ENCODE measurements at places on chromosomes 1 and 21.

DNA sequence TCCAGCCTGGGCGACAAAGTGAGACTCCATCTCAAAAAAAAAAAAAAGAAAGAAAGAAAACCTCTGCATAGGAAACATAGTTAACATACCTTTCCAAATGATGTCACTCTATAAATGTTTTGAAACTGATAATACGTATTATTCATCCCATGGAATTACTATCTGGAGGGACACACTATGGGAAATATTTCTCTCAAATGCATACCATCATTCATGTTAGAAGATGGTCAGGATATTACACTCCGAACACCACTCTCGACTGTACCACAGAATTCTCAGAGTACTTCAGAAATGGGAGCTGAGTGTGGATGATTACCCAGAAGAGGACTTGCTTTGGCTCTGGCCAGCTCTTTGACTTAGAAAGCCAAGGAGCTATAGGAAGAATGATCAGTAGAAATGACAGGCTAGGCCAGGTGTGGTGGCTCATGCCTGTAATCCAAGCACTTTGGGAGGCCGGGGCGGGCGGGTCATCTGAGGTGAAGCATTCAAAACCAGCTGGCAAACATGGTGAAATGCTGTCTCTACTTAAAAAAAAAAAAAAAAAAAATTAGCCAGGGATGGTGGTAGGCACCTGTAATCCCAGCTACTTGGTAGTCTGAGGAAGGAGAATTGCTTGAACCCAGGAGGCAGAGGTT is 5.2 kb upstream of the LIN28A start:
- no peak overlapping the region for H3K27ac ChIP-seq
- DNase-seq = no peak
- H3K4me3 ChIP-seq = no peak overlapping the region
- H3K36me3 ChIP-seq = no peaks in the 10 kb centered on the region

DNA sequence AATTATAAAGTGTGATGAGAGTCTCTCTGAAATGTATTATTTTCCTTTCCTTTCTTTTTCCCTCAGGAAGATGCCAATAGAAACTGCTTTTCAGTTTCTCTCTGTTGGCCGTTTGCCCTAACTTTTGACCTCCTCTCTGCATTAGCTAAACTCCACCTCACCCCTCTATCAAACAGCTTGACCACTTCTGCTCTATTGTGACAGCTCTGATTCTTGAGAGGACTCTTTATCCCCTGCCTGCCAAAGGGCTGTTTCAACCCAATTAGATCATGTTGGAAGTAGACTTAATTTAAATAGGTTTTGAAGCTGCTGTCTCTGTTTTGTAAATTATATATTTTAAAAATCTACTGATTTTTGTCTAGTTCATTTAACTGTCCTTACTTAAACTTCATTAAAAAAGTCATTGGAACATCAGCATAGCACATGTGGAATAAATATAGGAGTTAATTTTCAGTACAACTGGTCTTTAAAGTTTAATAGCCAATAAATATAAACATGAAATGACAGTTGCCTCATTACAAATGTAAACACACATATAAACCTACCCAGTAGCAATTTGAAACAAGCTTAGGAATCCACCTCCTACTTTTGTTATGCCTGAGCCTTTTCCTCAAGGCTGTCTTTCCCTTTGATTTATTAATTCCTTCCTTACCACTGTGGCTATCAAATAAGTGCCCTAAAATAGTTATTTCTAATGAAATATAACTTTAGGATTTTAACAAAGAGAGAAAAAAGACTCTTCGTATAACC is 152.0 kb downstream of the CHRM3 start:
- H3K4me1 ChIP-seq = peaks cover 14% of the 10 kb centered on the region
- no peak overlapping the region for H3K27ac ChIP-seq
- no peaks in the 10 kb centered on the region for H3K27me3 ChIP-seq

DNA sequence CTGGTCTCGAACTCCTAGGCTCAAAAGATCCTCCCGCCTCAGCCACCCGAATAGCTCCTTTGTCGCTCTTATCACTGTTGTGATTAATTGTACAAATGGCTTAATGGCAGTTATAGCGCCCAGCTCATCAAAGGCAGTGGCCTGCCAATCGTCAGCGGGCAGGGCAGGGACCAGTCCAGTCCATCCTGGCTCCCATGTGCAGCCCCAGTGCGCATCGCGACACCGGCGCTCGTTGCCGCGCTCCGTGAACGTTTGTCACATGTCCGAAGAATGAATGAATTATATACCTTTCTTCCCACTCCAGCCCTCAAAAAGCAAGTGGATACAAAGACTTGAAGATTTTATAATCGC is 18.4 kb downstream of the MTX1 start:
- H3K4me3 ChIP-seq = peak overlapping the region; percentile 69
- peaks cover 39% of the 10 kb centered on the region for H3K4me1 ChIP-seq
- no peaks in the 10 kb centered on the region for H3K36me3 ChIP-seq
- DNase-seq = peak; percentile 78
- peak overlapping the region; percentile 86 for H3K27ac ChIP-seq
- H3K27me3 ChIP-seq = no peaks in the 10 kb centered on the region

DNA sequence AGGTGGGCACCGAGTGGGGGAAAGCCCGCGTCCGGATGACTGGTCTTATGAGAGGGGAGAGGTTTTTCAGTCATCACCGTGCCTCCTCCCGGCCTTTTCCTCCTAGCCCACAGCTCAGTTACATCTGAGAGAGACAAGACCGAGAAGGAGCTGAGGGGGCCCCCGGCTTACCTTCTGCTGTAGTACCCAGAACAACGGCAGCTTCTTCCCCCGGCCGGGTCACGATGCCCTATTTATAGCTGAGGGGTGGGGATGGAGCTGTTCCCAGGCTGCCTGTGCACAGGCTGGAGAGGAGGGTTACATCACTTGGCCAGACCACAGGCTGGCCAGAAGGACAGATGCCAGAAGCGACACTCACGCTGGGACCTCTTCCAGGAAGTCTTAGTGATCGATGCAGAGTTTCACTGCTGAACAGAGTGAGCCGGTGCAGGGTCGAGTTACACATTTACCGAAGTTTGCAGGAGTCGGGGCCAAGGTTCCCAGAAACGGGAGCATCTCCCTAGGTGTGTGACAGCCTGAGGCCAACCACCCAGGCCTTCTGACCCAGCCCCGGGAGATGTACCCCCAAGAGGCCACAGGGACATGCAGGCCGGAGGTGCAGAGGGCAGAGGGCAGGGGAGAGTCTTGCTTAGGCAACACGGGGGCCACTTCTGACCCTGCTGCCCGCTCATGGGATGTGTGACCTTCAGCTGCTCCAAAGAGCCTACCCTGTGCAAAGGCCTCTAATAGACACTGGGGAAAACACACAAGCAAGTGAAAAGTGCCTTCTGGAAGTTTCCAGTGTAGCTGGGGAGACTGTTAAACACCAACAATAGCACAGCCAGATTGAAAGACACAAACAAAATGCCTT is at the start of gene AGT:
TSS of gene AGT (minus strand) at position 208 of the 850 bp plus-strand sequence. CDS start 3,299 bp downstream, outside the sequence.
- no peak within 1 kb of the TSS for H3K4me3 ChIP-seq
- peaks cover 15% of the 10 kb centered on the region for H3K4me1 ChIP-seq
- H3K36me3 ChIP-seq = no peaks in the 10 kb centered on the region
- no peak within 1 kb of the TSS for H3K27ac ChIP-seq
- no peak for DNase-seq
- H3K27me3 ChIP-seq = no peaks in the 10 kb centered on the region

GRCh38 chr21:26570203-26570602 is 2.9 kb downstream of the CYYR1 start:
- H3K27ac ChIP-seq = no peak overlapping the region
- DNase-seq = no peak
- no peaks in the 10 kb centered on the region for H3K36me3 ChIP-seq
- peaks cover 3% of the 10 kb centered on the region for H3K4me1 ChIP-seq

DNA sequence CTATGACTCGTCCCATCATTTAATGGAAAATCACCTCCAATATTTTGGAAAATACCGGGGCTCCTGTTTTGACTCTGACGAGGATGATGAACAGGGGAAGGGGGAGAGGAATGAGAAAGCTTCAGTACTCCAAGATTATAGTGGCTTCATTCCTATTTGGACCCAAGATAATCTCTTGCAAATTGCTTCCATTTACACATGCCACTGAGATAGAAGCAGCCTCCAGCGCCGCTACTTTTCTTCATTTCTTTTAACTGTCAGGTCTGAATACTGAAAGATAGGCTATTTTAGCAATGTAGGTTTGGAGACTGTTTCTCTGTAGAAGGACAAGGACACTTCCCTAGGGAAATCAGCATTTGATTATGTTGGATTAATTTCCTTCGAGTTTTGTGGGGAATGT is 565 bp upstream of the GRIK1 start:
- H3K27ac ChIP-seq = no peak overlapping the region
- no peaks in the 10 kb centered on the region for H3K36me3 ChIP-seq
- peaks cover 5% of the 10 kb centered on the region for H3K4me1 ChIP-seq

- H3K27ac ChIP-seq = peak overlapping the region; percentile 93
- no peaks in the 10 kb centered on the region for H3K36me3 ChIP-seq
- H3K4me1 ChIP-seq = peaks cover 81% of the 10 kb centered on the region
- H3K27me3 ChIP-seq = no peaks in the 10 kb centered on the region
- DNase-seq = no peak
Observed at GRCh38 chr1:234975122-234975940, 153.3 kb downstream of the TOMM20 start.

DNA sequence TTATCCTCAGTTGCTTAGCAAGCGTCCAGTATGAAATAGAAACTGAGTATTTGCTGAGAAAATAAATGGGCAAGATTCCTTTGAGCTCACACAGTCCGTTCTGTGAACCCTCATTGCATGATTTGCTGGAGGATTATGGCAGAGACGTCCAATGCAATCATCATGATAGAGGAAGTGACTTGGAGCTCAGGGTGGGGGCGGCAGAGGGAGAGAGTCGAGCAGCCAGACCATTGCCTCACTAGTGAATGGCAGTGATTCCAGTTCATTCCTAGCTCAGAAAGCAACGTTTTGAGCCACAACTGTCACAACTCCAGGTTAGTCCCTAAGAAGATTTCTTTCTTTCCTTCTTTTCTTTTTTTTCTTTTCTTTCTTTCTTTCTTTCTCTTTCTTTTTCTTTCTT is 27.5 kb upstream of the COL9A2 start:
- H3K27ac ChIP-seq = peak overlapping the region; percentile 62
- peak; percentile 76 for DNase-seq
- no peaks in the 10 kb centered on the region for H3K36me3 ChIP-seq
- peaks cover 2% of the 10 kb centered on the region for H3K4me1 ChIP-seq
- peak overlapping the region; percentile 36 for H3K4me3 ChIP-seq
- H3K27me3 ChIP-seq = no peaks in the 10 kb centered on the region

DNA sequence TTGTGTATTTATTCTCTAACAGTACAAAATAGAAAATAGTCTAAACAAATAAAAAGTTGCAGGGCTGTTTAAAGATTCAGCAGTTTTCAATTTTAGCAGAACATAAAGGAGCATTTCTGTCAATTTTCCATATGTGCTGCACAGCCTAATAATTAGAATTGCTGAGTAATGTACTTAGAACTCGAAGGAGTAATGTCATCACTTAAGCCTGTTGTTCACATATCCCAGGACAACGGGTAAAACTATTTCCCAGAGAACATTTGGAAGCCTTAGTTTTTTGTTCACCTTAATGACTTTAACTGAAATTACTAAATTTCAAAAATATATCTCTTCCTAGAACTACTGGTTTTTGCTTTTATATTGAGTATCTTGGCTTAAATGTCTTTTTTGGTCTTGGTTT is 81.6 kb downstream of the ZP4 start:
- H3K36me3 ChIP-seq = no peaks in the 10 kb centered on the region
- no peak for DNase-seq
- no peak overlapping the region for H3K4me3 ChIP-seq
- no peaks in the 10 kb centered on the region for H3K27me3 ChIP-seq

- H3K27ac ChIP-seq = no peak overlapping the region
- no peaks in the 10 kb centered on the region for H3K27me3 ChIP-seq
- H3K36me3 ChIP-seq = no peaks in the 10 kb centered on the region
- H3K4me1 ChIP-seq = peaks cover 4% of the 10 kb centered on the region
Observed at GRCh38 chr1:162009501-162010174, 14.0 kb downstream of the OLFML2B start.

GRCh38 chr1:205583461-205584130 is 48.2 kb downstream of the ELK4 start:
- no peak overlapping the region for H3K4me3 ChIP-seq
- H3K27ac ChIP-seq = peak overlapping the region; percentile 71
- peaks cover 24% of the 10 kb centered on the region for H3K4me1 ChIP-seq
- no peak for DNase-seq
- no peaks in the 10 kb centered on the region for H3K27me3 ChIP-seq

GRCh38 chr1:8094481-8095241 is 68.6 kb upstream of the ERRFI1 start:
- no peaks in the 10 kb centered on the region for H3K27me3 ChIP-seq
- peaks cover 52% of the 10 kb centered on the region for H3K4me1 ChIP-seq
- no peak overlapping the region for H3K4me3 ChIP-seq
- H3K27ac ChIP-seq = peak overlapping the region; percentile 69
- no peaks in the 10 kb centered on the region for H3K36me3 ChIP-seq

- DNase-seq = no peak
- H3K27me3 ChIP-seq = peaks cover 8% of the 10 kb centered on the region
- H3K4me1 ChIP-seq = no peaks in the 10 kb centered on the region
- H3K27ac ChIP-seq = no peak overlapping the region
- no peaks in the 10 kb centered on the region for H3K36me3 ChIP-seq
- H3K4me3 ChIP-seq = no peak overlapping the region
Observed at GRCh38 chr1:1971017-1971416, 32.6 kb downstream of the CFAP74 start.

- H3K4me1 ChIP-seq = peaks cover 20% of the 10 kb centered on the region
- no peak overlapping the region for H3K4me3 ChIP-seq
- DNase-seq = peak; percentile 47
- H3K27ac ChIP-seq = peak overlapping the region; percentile 73
- no peaks in the 10 kb centered on the region for H3K27me3 ChIP-seq
Observed at GRCh38 chr1:66445492-66446181, 88.3 kb upstream of the SGIP1 start.

DNA sequence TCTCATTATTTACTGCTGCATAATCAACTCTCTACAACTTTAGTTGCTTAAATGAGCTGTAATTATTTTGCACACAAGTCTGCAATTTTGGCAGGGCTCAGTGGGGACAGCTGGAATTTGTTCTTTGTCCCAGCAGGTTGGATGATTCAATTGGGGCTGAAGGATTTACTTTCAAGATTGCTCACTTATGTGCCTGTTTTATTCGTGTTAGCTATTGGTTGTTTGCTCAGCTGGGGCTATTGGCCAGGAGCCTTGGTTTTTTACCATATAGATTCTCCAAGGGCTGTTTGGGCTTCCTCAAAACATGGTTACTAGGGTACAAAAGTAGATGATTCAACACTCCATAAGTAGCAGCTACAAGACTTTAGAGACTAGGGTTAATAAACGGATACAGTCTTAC is 13.4 kb downstream of the OR10R2 start:
- no peaks in the 10 kb centered on the region for H3K36me3 ChIP-seq
- no peak for DNase-seq
- no peak overlapping the region for H3K4me3 ChIP-seq
- no peak overlapping the region for H3K27ac ChIP-seq
- no peaks in the 10 kb centered on the region for H3K4me1 ChIP-seq
- H3K27me3 ChIP-seq = no peaks in the 10 kb centered on the region

- H3K4me3 ChIP-seq = no peak overlapping the region
- H3K27me3 ChIP-seq = peaks cover 7% of the 10 kb centered on the region
- no peak overlapping the region for H3K27ac ChIP-seq
- no peak for DNase-seq
- H3K4me1 ChIP-seq = no peaks in the 10 kb centered on the region
Observed at GRCh38 chr1:230441183-230442029, 15.3 kb upstream of the PGBD5 start.

GRCh38 chr1:12177999-12178441 is 11.2 kb downstream of the TNFRSF1B start:
- no peaks in the 10 kb centered on the region for H3K27me3 ChIP-seq
- H3K36me3 ChIP-seq = no peaks in the 10 kb centered on the region
- DNase-seq = peak; percentile 84
- H3K4me3 ChIP-seq = peak overlapping the region; percentile 6
- H3K27ac ChIP-seq = peak overlapping the region; percentile 74
- H3K4me1 ChIP-seq = peaks cover 100% of the 10 kb centered on the region

- no peak overlapping the region for H3K27ac ChIP-seq
- peaks cover 38% of the 10 kb centered on the region for H3K4me1 ChIP-seq
- peaks cover 37% of the 10 kb centered on the region for H3K36me3 ChIP-seq
- H3K27me3 ChIP-seq = no peaks in the 10 kb centered on the region
- H3K4me3 ChIP-seq = no peak overlapping the region
Observed at GRCh38 chr1:65423884-65424572, 3.6 kb downstream of the LEPR start.

Data from lower lobe of right lung (tissue), 2 donors.